ENCODE measurements at places on chromosomes 2 and 18. TPM values are rescaled to one million over a fixed set of nuclear protein-coding genes. Genes with fewer than 3 reads are reported as not detected.

Gene APCDD1
- 74.6 TPM for polyA plus RNA-seq

Gene LIMS4
- 2.1 TPM for polyA plus RNA-seq

DNA sequence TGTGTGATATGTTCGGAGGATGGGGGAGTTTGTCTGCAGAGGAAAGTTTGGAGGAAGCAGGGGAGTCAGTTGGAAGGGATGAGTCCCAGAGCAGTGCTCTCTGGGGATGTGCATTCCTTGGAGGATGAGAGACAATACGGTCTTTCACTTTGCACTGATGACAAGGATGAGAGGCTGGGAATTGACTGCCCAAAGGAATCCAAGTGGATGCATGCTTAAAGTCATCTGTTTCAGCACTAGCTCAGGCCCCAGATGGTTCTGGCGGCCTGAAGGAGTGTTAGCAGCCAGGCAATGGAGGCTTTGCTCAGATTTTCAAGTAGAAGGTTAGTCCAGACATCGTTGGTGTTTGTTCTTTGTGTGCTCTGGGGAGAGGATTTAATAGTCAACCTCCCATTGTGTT is 100.2 kb downstream of the CRIM1 start:
- DNase-seq = no peak

- no peak for DNase-seq
Observed at GRCh38 chr2:64393383-64394010, 60.5 kb upstream of the LGALSL start.

DNA sequence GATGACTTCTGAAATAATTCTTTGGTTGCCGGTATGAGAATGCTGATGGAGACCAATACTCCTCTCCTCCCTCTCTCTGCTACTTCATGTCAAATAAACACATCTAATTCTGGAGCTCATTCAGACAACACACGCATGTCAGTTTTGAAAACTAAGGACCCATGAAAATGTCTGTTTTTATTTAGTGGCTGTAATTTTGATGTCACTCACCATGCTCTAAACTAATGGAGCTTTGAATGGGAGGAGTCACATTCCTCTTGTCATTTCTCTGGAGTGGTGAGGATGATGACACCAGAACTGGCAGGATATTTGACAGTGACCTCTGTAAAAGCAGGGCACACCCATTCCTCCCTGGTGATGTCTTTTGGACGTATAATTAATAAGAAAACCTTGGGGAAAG is 163.0 kb downstream of the PHLPP1 start:
- no peak for DNase-seq

- no peak for DNase-seq
Observed at GRCh38 chr2:30705056-30705455, 102.2 kb downstream of the CAPN13 start.

DNA sequence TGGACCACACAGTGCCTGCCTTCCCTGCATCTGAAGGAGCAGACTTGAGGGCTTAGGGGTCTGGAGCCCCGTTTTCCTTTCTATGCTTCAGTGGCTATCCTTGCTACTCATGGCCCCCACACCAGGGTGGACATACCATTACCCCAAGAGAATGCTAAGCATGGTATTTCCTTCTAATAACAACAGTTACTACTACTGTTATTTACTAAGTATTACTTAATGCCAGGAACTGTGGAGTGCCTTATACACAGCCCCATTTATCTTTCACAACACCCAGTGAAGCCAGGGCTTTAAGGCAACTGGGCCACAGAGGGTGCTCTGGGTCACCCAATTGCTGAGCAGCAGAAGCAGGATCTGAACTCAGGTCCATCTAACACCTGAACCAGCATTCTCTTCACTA is 5.8 kb upstream of the PAX8 start:
- no peak for DNase-seq

- DNase-seq = no peak
Observed at GRCh38 chr2:45634223-45634622, 17.3 kb upstream of the PRKCE start.

DNA sequence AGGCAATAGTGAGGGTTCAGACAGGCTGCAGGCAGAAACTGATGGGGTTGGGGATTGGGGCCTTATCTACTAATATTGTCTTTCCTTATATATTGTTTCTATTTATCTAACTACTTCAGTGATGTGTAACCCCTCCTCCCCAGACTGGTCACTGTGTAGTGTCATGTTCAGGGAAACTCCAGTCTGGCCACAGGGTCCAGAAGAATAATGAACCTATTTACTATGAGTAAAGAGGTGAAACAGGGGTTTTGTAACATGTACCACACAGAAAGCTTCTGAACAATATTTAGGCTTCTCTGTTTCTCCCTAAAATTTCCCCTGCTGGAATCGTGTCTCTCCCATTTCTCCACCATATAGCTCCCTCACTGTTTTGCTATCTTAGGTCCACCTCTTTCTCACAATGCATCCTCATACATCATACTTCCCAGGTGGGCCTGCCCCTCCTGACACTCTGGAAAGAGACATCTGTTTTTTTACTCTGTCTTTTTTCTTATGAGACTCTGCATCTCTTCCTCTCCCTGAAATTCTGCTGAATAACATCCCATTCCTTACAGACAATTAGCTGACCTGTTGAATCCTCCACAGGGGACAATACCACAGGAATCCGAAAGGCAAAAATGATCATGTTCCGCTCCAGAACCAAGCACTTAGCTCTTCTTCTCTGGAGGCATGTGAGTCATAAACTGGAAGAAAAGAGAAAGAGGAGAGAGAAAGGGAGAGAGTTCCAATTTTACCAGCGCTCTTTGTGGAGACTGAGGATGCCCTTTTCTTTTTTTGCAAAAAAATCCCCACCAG is 154.8 kb downstream of the ZEB2 start:
- DNase-seq = no peak

Data from left kidney (tissue), 8 donors.